ENCODE measurements at places on chromosomes 7 and 10.

- DNase-seq, result no peak
Observed at GRCh38 chr10:101775273-101776160, at the start of gene FGF8. Gene FGF8 (minus strand): TSS chr10:101776114. CDS start chr10:101775900, 214 bp downstream.

DNA sequence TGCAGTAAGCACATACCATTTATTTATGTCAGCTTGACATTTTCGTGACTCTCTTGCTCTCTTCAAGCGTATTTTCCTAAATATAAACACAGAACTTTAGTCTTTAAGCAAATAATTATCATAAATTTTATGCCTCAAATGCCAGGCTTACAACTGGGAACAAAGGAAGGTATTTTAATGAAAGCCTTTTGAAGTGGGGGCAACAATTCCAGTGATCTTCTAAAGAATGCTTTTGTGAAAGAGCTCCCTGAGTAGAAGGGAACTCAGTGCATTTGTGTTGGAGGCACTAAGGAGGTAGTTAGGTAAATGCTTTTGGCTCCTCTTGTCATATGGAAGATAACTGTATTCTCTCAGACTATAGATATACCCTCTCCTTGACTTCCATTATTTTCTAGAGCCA is 104.9 kb downstream of the VPS50 start:
- DNase-seq, result no peak

DNA sequence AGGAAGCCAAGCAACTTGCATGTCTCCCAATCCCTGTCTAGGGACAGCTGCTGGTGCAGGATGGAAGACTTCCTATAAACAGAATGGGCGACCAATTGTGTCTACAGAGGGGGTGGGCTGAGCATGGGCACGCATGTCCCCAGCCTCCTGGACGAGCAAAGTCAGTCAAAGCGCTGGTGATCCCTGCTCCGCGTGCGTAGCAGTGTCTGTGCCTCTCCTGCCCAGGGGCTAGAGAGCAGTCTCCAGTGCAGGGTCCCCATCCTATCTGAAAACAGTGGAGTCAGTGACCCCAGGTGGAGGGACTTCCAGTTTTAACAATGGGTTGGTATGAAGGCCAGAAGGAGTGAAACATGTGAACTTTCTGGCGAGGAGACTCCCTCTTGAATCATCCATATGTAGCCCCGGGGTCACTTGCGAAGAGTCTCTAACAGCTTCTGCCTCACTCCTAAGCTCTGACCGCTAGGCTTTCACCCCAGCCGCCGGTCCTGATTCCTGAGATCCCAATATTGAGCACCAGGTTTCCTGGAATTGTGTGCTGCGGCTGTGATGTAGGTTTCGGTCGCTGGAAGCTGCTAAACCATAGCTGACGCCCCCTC is 714 bp upstream of the CASP2 start:
- DNase-seq, result no peak

- DNase-seq, result no peak
Observed at GRCh38 chr10:127563718-127564553, 14.8 kb downstream of the NPS start.

DNA sequence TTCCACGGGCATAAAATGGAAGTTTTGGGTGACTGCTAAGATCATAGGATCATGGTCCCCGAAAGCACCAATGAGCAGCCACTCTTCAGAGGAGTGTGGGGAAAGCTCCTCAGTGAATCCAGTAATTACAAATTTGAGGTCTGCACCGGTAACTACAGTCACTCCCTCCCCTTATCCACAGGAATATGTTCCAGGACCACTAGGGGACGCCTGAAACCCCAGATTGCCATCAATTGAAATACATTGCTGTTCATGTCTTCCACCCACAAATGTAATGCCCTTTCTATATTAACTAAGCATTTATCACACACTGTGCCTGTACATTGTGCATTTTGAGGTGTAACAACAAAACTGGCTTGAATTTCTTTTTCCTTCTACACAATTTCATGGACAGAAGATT is 447.9 kb upstream of the PFKP start:
- DNase-seq, result no peak

DNA sequence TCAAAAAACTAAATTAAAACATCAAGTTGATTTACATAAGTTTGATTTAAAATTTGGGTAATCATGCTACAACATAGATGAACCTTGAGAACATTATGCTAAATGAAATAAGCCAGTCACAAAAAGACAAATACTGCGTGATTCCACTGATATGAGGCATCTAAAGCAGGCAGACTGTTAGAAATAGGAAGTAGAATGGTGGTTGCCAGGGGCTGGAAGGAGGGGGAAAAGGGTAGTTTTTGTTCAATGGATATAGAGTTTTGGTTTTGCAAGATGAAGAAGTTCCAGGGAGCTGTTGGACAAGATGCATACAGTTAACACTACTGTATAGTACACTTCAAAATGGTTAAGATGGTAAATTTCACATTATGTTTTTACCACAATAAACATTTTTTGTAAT is 45.0 kb upstream of the IFRD1 start:
- no peak for DNase-seq

DNA sequence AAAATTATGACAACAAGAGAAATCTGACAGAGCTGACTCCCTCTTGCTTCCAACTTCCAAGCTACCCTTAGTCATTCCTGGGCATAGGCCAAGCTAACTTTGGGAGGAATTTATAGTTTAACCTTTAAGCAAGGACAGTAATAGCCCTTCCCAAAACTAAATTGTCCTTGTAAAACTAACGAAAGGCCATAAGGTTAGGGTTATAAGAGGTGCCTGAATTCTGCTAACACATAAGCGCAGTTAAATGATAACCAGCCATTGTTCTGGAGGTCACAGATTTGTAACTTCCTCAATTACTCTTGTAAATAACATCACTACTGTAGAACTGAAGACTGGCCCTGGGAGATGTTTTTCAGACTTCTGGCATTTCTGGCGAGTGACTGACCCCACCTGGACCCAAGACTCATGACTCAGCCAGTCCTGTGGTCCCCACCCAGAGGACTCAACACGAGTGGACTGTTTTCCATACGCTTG is 481.2 kb downstream of the KCNMA1 start:
- no peak for DNase-seq

- DNase-seq, result no peak
Observed at GRCh38 chr7:129578829-129579228, 32.7 kb upstream of the NRF1 start.

DNA sequence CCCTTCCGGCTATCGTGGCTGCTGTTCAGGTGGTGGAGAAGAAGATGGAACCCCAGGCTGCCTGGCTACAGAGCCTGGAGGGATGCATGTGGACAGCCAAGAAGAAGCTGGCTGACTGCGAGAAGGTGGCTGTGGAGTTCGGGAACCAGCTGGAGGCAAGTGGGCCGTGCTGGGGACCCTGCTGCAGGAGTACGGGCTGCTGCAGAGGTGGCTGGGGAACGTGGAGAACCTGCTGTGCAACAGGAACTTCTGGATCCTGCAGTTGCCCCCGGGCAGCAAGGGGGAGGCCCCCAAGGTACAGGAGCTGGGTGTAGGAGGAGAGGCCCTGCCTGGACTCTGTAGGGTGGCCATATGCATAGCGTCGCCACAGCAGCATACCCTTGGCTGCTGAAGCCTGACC is 25.6 kb downstream of the ZNF783 start:
- no peak for DNase-seq

- DNase-seq, result no peak
Observed at GRCh38 chr10:65416094-65416493, 1509.7 kb upstream of the LRRTM3 start.
